Left renal pelvis (tissue), 4 donors: ENCODE measurements at places on chromosomes 5 and 9. TPM values are rescaled to one million over a fixed set of nuclear protein-coding genes. Genes with fewer than 3 reads are reported as not detected.

Gene LHX2
- polyA plus RNA-seq = 0.24 TPM

Gene LCN2
- polyA plus RNA-seq = 0.80 TPM

Gene RNF183
- 6.4 TPM for polyA plus RNA-seq

GRCh38 chr9:3868012-3868411 is 342.2 kb upstream of the RFX3 start:
- no peak for DNase-seq
